GM12878 (cell line): ENCODE measurements at places on chromosomes 11 and 22. TPM values are rescaled to one million over a fixed set of nuclear protein-coding genes. Genes with fewer than 3 reads are reported as not detected.
A peak's percentile ranks its signal among the peaks of the same experiment; 100 is the strongest.

DNA sequence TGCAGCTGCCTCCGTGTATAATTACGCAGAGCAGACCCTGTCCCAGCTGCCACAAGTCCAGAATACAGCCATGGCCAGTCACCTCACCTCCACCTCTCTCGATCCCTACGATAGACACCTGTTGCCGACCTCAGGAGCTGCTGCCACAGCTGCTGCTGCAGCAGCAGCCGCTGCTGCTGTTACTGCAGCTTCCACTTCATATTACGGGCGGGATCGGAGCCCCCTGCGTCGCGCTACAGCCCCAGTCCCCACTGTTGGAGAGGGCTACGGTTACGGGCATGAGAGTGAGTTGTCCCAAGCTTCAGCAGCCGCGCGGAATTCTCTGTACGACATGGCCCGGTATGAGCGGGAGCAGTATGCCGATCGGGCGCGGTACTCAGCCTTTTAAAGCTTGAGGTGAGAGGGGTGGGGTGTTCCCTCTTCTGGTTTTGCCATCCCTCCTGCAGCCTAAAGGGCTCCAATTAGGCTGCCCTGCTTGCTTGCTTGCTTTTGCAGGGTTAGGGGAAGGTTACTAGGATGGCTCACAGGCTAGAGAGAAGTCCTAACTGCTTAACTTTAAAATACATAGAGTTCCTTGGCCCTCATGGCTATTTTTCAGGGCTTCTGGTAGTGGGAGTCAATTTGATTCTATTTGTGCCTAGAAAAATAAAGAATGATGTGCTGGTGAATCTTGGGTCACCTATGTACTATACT, 5.4 kb downstream of the RBM4 start:
- DNase-seq: no peak

DNA sequence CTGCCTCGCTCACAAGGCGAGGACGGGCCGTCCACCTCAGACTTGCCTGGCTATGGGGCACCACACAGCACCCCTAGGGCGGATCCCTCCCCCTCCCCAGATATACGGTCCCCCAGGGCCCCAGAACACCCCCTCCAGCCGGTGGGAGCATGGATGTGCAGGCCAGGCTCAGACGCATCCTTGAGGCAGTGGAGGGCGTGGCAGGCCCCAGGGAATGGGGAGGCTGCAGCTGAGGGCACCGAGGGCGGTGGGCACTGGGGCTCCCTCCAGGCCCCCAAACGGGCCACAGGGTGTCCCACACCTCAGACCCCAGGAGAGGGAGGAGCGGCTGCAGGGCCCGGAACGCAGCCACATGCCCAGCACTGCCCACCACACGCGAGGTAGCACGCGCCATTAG, 12.1 kb downstream of the TTLL8 start:
- no peak for DNase-seq

DNA sequence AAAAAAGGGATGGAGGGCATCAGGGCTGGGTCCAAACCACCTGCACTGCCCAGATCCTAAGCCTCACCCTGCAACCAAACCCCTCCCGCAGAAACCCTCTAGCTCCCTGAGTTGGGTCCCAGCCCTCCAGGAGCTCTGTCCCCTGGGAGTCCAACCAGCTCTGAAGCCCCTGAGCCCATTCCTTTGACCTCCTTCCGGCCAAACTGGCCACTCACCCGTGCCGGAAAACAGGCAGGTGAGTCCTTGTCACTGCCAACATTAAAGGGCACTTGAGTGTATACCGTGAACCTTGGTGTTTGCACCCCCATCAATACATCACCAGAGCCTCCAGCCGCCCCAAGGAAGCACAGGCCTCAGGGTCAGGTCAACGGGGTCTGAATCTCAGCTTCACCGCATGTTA, 11.5 kb downstream of the MS4A15 start:
- no peak for DNase-seq

- no peak for DNase-seq
These were observed 122.7 kb upstream of the TRPC6 start for GRCh38 chr11:101706541-101706940.

- peak; percentile 1 for DNase-seq
These were observed 39.4 kb upstream of the CFAP300 start for GRCh38 chr11:102007567-102008437.

DNA sequence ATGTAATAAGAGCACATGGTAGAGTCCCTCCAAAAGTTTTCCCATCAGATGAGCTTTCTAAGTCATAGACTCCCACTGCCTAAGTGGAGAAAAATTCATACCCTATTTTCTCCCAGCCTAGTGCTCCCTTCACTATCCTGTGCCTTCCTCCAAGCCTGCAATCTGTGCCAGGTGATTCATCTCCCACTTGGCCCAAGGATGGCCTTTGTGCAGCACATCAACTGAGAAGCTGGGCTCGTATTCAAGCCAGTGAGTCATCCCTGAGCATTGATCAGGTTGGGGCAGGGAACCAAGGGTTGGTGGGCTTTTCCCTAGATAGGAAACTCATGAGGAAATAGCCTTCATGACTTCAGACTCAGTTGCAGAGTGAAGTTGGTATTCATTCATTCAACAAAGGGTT, 64.6 kb downstream of the PANX1 start:
- no peak for DNase-seq

MYEOV gene
- polyA plus RNA-seq: not detected in 2 replicates

DNA sequence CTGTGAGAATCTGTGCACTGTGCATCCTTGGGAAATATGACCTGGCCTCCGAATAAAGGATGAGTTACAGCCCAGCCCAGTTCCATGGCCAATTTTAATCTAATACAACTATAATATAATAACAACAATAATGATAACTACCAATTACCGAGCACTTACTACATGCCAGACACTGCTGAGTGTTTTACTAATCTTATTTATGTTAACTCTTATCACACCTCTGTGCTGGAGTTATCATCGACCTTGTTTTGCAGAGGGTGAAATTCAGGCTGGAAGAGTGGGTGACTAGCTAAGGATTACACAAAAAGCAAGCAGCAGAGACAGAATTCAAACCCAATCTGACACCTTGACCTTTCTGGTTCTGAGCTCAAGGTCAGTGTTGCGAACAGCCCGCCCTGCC, 83.9 kb downstream of the GALNT18 start:
- DNase-seq: no peak

GRCh38 chr22:37165940-37166674, 16.4 kb upstream of the IL2RB start:
- no peak for DNase-seq

KCNJ11 gene
- polyA plus RNA-seq: not detected in 2 replicates

IL18BP gene
- polyA plus RNA-seq: 10.2 and 11.1 TPM in 2 replicates

GRCh38 chr22:36757668-36758211, 18.2 kb downstream of the IFT27 start:
- no peak for DNase-seq

GRCh38 chr11:73393479-73394415, 17.5 kb downstream of the RELT start:
- DNase-seq: no peak

DNA sequence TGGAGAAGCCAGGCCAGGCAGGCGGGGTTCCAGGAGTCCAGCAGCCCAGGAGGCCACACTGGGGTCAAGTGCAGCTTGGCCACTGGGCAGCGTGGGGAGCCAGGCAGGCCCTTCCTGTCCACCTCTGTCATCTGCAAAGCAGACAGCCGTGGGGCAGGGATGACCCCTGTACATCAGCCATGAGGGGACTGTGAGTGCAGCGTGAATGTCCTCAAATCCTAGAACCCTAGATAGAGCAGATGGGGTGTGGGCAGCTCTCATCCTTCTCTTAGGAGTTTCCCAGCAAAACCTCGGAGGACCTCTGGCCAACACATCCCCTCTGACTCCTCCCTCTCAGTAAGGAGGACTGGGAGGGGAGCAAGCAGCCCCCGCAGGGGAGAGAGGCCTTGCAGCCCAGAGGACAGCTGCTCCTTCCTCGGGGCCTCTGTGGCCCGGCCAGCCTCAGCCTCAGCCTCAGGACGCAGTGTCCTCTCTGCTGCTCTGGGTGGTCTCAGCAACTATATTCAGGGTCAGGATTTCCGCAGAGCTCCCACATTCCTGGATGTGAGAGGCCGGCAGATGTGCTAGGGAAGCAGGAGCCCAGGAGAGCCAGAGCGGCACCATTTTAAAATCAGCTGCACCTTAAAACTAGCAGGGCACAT, 820.5 kb downstream of the BRD1 start:
- no peak for DNase-seq

DEUP1 gene
- not detected in 2 replicates for polyA plus RNA-seq

GRCh38 chr11:2188745-2189144, 17.1 kb upstream of the TH start:
- no peak for DNase-seq

- DNase-seq: no peak
These were observed 11.0 kb downstream of the SMTN start for GRCh38 chr22:31092161-31092560.

IGSF22 gene
- polyA plus RNA-seq: not detected in 2 replicates

GRCh38 chr11:121449626-121450025, 2.5 kb upstream of the SORL1 start:
- no peak for DNase-seq

DNA sequence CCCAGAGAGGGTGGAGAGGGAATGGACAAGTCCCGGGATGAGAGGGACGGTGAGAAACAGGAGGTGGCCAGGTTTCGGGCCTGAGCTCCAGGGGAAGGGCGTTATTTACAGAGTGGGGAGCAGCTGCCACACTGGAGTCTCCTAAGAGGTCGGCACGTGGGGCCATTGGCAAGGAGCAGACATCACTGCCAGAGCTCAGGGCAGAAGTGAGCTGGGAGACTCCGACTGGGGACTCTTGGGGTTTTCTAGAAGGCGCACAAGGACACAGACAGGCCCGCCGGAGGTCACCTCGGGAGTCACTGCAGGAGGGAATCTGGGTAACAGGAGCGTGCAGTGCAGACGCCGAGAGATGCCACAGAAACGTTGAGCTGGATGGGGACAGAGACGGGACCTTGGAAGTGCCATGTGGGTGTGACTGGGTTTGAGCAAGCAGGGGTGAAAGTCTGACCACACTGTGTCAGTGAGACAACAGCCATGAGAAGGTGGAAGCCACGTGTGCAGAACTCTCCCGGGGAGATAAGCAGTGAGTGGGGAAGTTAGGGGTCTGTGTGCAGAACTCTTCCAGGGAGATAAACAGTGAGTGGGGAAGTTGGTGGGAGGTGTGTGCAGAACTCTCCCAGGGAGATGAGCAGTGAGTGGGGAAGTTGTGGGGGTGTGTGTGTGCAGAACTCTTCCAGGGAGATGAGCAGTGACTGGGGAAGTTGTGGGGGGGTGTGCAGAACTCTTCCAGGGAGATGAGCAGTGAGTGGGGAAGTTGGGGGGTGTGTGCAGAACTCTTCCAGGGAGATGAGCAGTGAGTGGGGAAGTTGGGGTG, 187.5 kb downstream of the SHANK2 start:
- DNase-seq: no peak

DNA sequence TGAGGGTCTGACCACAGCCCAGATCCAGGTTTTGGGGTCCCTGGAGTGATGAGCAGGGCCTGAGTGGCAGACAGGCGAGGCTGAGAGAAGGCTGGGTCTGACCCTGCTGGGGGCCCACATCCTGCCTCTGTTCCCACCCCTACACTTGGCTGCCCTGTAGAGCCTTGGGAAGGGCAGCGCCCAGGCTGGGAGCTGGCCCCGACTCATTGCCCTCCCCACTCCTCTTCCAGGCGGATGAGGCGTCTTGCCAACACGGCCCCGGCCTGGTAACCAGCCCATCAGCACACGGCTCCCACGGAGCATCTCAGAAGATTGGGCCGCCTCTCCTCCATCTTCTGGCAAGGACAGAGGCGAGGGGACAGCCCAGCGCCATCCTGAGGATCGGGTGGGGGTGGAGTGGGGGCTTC, 4.9 kb downstream of the DERL3 start:
- DNase-seq: no peak

DNA sequence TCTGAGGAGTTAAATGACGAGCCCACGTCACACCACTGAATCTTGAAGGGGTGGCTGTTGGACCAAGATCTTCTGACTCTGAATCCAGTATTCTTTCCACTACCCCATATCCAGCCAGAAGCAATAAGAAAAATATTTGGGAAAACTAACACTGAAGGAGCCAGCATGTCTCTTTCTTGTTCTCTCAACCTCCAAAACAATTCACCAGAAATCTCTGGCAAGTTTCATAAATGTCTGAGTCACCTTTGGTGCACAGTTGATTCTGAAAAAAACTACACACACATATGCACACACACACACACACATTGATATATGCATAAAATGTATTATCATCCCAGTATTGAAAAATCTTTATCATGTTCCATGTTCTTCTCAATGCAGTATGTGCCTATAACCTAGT, 104.3 kb upstream of the BLID start:
- no peak for DNase-seq

GRCh38 chr11:65781152-65781961, 581 bp upstream of the AP5B1 start:
- DNase-seq: no peak

DNA sequence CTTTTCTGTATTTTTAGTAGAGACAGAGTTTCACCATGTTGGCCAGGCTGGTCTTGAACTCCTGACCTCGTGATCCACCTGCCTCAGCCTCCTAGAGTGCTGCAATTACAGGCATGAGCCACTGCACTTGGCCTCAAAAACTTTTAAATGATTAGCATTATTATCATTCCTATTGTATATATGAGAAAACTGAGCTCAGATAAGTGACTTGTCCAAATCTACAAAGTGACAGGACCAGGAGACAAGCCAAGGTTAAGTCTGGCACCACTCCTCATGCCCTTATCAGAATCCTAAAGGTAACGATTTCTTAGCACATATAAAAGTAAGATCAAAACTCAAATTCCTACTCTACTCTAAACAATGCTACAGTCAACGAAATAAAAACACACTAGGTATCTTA, 32.2 kb upstream of the CHRNA10 start:
- DNase-seq: no peak

DNA sequence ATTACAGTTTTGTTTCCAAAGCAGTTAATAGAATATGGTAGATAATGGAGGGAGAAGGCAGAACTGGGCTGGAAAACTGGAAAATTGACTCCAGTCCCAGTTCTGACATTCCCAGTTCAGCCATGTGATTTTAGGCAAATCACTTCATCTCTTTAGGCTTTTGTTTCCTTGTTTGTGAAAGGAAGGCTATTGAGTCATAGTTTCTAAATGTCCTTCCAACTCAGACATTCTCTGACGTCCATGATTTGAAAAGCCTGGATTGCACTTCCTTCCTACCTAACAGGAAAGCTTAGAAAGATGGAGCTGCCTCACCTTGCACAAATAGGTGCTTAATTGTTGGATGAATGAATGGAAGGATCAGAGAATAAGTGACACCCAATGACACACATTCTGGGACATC, 19.8 kb upstream of the GALNT18 start:
- DNase-seq: no peak

POU2F3 gene
- polyA plus RNA-seq: 0.13 and 0.31 TPM in 2 replicates

SOX6 gene
- 0.32 and 0.60 TPM in 2 replicates for polyA plus RNA-seq
